Right ventricle myocardium superior (tissue), 1 donor: ENCODE measurements at places on chromosomes 3 and 15. TPM values are rescaled to one million over a fixed set of nuclear protein-coding genes. Genes with fewer than 3 reads are reported as not detected.

Gene CCDC39
- not detected for total RNA-seq

DNA sequence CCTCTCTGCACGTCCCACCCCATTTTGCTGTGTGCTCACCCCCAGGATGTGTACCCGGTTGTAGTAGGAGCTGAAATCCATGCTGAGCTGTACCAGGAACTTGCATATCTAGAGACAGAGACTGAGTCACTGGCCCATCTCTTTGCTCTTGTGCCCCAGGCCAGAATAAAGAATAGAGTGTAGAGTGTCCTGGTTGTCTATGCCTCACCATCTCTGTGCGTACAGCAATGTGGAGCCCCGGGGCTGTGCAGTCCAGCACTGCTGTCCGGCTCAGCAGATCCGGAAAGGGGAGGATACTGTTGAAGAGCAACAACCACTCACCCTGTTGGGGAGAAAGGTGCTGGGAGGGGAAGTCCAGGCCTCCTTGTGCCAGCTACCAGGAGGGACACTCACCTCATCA is 2.6 kb downstream of the DALRD3 start:
- no peak for DNase-seq

GRCh38 chr3:189188466-189188865 is 16.7 kb downstream of the TPRG1 start:
- DNase-seq: no peak

Gene CIB2
- 21.9 TPM for total RNA-seq

Gene NTRK3
- total RNA-seq: 3.2 TPM

GRCh38 chr3:153373606-153374005 is 211.6 kb downstream of the RAP2B start:
- no peak for DNase-seq

- DNase-seq: no peak
Measured at GRCh38 chr3:135897715-135898114, 67.8 kb upstream of the PPP2R3A start.

Gene ITIH1
- not detected for total RNA-seq

- no peak for DNase-seq
Measured at GRCh38 chr15:46278486-46279090, 643.8 kb downstream of the SQOR start.

GRCh38 chr15:71191296-71191695 is 76.0 kb downstream of the THSD4 start:
- DNase-seq: no peak

DNA sequence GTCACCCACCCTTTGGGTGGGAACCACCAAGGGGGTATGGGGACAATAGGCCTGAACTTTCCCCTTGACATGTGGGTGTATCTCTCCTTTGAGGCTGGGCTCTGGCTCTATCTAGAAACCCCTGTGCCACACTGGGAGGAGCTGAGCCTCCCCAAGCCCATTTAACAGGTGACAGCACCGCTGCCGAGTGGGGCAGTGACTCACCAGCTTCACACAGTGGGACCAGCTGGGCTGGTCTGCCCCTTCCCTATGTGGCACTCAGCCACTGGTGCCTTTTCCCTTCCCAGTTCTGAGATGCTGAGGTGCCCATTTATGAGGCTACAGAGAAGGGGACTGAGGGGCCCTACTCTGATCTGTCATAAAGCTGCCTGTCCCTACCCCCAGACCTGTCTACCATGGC is 5.1 kb downstream of the PSTPIP1 start:
- peak; percentile 37 for DNase-seq

GRCh38 chr3:55246033-55246432 is 241.1 kb downstream of the WNT5A start:
- no peak for DNase-seq

Gene LSM3
- 16.8 TPM for total RNA-seq

DNA sequence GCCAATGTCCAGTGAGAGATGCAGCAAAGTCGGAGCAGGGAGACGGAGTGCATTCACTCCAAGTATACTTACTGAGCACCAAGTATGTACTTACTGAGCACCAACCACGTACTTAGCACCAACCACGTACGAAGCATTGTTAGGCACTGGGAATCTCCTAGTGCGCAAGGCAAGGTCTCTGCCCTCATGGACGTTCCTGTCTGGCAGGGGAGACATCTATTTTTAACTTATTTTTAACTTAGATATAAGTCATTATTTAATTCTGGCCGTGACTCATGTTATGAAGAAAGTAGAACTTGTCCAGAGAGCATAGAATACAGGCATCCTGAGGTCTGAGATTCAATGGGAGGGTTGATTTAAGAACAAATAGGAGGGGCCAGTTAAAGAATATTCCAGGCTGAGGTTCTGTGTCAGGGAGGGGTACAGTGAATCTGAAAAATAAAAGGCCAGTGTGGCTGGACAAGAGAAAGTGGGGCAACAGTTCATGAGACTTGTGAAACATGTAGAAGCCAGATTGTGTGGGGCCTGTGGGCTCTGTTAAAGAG is 9.3 kb upstream of the LRRC31 start:
- no peak for DNase-seq

- no peak for DNase-seq
Measured at GRCh38 chr3:46318207-46318927, 35.5 kb upstream of the CCR2 start.
